Stimulated activated CD4-positive, alpha-beta T cell treated with anti-CD3 and anti-CD28 coated beads, Interleukin-1b, Interleukin-23, amount 100 ng/mL, for 48 hours (primary cell): ENCODE measurements at places on chromosomes 11 and 22.

- DNase-seq, result no peak
These were observed 62.9 kb upstream of the NTM start for GRCh38 chr11:131307506-131307905.

- no peak for DNase-seq
These were observed 255.3 kb downstream of the SBF2 start for GRCh38 chr11:10038521-10039302.

GRCh38 chr11:65150509-65151299, 16.4 kb upstream of the SYVN1 start:
- DNase-seq, result peak; percentile 65

DNA sequence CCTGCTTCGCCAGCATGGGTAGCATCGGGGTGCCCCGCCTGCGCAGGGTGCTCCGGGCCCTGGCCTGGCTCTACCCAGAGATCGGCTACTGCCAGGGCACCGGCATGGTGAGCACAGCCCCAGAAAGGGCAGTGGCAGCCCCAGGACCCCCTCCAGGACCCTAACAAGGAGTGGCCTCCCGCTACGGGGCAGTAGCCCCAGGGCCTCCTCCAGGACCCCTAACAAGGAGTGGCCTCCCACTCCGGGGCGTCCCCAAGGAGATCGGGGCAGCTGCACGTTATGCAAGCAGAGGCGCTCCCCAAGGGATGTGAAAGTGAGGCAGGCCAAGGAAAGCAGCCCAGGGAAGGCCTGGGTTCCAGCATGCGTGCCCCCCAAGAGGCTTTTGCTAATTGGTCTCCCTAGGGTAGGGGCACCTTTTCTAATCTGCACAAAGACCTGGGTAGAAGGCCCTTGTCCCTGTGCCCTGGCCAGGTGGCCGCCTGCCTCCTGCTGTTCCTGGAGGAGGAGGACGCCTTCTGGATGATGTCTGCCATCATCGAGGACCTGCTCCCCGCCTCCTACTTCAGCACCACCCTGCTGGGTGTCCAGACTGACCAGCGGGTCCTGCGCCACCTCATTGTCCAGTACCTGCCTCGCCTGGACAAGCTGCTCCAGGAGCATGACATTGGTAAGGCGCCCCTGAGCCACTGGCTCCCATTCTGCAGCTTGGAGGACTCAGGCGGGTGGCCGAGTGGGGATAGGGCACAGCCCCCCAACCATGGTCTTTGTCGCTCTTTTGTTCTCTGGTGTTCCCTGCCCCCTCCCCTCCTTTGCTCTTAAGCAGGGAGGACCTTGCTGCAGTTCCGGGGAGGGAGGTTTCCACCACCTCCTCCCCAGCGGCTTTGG, 35.0 kb downstream of the SGSM3 start:
- DNase-seq, result no peak

DNA sequence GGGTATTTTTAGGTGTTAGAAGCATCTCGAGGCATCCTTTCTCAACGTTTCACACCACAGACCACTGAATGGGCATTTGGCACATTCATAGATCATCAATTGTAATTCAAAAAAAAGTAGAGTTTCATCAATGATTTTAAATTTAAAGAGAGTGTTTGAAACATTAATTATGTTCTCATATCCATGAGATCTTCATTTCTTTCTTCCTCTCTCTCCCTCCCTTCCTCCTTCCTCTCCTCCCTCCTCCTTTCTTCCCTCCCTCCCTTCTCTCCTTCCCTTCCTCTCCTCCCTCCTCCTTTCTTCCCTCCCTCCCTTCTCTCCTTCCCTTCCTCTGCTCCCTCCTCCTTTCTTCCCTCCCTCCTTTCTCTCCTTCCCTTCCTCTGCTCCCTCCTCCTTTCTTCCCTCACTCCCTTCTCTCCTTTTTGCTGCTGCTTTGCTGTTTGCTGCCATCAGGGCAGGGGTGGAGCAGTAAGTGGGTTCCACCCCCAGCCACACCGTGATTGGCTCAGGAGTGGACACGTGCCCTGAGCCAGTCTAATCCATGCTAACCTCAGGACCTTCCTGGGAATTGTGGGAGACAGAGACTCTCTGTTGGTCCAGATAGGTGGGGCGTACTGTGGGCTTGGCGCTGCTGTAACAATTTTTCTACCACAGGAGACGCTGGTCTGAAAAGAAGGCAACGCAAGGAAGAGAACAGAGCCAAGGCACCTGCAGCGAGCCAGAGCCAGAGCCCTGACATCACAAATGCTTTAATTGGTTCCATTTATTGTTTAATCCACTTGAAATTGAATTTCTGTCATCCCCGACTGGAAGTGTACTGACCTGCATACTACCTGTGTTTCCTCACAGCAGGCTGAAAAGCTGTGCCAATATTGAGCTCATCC, 33.7 kb upstream of the APOBEC3A start:
- no peak for DNase-seq

GRCh38 chr22:37618072-37618656, 9.5 kb downstream of the GGA1 start:
- no peak for DNase-seq

DNA sequence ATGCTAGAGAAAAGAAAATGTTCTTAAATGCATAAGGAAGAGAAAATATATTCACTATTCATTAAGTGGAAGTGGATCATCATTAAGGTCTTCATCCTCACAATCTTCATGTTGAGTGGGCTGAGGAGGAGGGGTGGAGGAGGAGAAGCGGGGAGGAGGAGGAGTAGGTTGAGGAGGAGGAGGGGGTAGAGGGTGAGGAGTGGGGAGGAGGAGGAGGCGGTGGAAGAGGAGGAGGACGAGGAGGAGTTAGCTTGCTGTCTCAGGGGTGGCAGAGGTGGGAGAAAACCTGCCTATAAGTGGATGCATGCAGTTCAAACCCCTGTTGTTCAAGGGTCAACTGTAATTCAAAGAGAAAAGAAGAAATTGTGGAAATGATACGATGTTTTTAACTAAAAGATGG, 71.6 kb downstream of the MYEOV start:
- DNase-seq, result no peak

GRCh38 chr11:70477609-70478008, 79.3 kb downstream of the CTTN start:
- DNase-seq, result no peak

DNA sequence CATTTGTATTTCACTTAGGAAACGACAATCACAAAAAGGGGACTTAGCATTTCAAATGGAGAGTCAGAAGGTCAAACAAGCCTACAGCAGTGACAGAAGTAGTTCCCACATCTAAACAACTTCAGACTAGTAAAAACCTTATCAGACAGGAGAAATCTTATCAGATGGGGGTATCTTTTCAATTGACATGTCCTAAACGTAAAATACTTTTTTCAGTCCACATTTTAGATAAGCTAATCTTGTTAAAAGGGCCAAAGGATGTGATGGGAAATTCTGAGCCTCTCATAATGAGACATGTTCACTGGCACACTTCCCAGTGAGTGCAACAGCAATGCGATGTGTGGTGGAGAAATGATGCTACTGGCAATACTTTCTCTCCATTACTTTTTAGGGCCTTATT, 2.4 kb downstream of the MAPK1 start:
- peak; percentile 34 for DNase-seq

GRCh38 chr11:117176186-117176585, 2.4 kb upstream of the SIDT2 start:
- no peak for DNase-seq

DNA sequence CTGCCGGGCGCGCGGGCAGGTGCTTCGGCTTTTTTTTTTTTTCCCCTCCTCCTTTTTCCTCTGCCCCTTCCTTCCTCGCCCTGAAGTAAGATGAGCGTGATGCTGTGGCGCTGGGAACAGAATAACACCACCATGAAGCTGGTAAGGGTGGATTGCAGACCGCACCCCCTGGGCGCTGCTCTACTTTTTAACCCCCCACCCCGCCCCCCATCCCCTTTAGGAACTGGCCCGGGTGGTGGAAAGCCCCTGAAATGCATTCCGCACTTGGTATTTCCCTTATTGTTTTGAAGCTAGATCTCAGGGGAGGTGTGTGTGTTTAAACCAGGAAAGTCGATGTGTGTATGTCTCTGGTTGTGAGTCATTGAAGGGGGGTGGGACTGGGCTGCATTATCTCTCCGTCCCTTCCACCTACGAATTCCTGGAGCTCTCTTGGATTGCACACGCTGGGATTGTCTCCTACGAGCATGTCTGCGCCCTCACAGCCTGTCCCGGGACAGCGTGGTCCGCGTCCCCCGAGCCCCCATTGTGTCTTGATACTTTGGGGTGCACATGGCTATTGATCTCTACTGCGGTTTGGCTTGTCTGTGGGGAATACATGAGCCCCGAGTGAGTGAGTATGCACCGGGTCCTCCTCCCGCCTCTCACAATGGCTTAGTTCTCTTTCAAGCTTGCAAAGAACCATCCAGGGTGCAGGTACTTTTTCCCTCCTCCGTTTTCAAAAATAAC, 64.9 kb downstream of the NAV2 start:
- no peak for DNase-seq

DNA sequence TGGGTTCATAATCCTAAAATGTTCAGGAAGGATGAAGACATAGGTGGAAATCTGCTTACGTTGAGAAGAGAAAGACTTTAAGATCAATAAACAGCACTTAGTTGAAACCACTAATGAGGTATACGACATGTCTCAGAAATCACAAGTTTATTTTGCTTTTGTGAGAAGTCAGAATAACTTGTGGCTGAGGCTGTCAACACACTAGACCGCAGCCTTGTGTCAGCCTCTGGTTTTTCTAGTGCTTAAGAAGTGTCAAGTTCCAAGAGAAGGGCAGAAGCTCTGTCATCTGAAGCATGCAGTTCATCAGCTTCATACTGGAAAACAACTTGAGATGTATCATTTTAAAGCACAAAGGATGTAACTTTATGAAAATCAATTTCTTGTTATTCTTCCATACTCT, 420.9 kb downstream of the METTL15 start:
- no peak for DNase-seq

- DNase-seq, result no peak
These were observed 1130.4 kb downstream of the LRRC4C start for GRCh38 chr11:40328890-40329614.

- no peak for DNase-seq
These were observed 58.1 kb downstream of the LINC01488 start for GRCh38 chr11:69539416-69540117.

GRCh38 chr11:128884703-128885338, 6.3 kb upstream of the KCNJ5 start:
- DNase-seq, result peak; percentile 53

DNA sequence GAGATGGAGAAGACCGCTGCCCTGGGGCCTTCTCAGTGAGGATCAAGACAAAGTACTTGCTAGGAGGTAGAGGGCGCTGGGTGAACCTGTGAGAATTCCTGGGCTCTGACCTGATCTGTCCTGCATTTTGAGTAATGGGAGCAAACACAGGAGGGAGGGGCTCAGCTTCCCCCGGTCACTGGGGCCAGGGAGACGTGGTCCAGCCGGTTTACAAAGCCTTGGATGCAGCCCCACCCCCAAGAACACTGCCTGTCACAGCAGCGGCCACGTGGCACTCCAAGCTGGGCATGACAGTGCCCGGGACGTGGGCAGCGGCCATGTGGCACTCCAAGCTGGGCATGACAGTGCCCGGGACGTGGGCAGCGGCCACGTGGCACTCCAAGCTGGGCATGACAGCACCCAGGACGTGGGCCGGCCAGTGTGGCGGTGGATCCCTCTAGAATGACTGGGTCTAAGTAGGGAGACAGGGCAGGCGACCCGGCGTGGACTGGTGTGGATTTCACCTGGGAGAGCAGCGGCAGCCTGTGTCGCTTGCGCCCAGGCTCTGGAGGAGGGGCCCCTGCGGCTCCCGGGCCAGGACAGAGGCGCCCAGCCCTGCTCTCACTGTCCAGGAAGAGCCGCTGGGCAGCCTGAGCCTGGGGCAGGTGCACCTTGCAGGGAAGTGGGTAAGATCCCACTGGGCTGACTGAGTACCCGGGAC, 2.5 kb upstream of the TTLL8 start:
- DNase-seq, result no peak

DNA sequence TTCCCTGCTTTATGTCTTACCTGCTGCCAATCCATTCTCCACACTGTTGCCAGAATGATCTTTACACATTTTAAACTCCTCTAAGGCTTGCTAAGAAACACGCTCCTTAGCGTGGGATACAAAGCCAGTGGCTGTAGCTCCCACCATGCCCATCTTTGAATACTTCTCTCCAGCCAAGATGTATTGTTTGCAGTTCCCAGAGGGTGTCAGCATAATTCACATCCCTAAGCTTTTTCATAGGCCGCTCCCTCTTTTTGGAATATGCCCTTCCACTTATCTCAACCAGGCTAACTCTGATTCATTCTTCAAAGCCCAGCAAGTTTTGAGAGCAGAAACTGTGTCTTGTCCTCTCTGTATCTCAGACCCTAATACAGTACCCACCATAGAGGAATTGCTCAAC, 8.1 kb upstream of the UPK2 start:
- DNase-seq, result no peak

- DNase-seq, result peak; percentile 84
These were observed 4.2 kb downstream of the SPI1 start for GRCh38 chr11:47373876-47374719.

- DNase-seq, result no peak
These were observed 2.4 kb upstream of the FSHB start for GRCh38 chr11:30228323-30228884.

DNA sequence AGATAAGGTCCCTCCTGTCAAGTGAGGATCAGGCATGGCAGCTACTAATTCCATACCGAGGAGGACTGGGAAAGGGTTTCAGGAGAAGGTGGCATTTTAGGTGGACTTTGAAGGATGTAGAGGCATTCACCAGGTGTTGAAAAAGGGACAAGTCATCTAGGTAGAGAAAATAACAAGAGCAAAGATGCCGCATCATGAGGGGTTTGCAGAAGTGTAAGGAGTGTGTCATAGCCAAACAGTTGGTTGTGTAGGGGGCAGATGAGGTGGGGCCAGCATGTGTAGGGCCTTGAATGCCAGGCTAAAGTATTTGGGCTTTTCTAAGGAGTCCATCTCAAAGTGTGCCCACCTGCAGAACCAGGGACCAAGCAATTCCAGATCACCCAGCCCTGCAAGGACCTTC, 11.6 kb upstream of the LRRC32 start:
- DNase-seq, result no peak
